ENCODE measurements at places on chromosomes 6 and 20. TPM values are rescaled to one million over a fixed set of nuclear protein-coding genes. Genes with fewer than 3 reads are reported as not detected.

The C20orf144 gene
- not detected for total RNA-seq

The SLC25A27 gene
- total RNA-seq = 8.1 TPM

The TMEM217 gene
- total RNA-seq = 2.1 TPM

The SIRPB1 gene
- total RNA-seq = 8.0 TPM

The CTAGE9 gene
- not detected for total RNA-seq

The GPR6 gene
- total RNA-seq = not detected

DNA sequence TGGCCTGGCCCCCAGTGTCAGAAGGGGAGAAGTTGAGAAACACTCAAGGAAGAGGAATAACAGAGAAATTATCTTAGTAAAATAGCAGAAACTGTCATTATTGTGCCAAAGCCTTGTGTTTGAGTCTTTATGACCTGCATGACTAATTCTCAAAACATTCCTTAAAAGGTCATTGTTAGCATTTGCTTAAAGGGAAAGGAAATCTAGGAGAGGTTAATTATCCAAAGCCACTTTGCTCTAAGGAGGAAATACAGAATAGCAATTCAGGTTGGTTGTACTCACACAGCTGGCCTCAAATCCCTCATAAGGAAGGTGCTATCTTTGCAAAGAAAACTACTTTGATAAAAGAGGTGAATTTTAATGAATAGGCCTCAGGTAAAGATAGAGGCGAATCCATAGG is 516.7 kb downstream of the CBLN4 start:
- DNase-seq = no peak
- no peaks in the 10 kb centered on the region for H3K4me1 ChIP-seq
- H3K36me3 ChIP-seq = no peaks in the 10 kb centered on the region
- no peaks in the 10 kb centered on the region for H3K27me3 ChIP-seq
- H3K4me3 ChIP-seq = no peak overlapping the region

DNA sequence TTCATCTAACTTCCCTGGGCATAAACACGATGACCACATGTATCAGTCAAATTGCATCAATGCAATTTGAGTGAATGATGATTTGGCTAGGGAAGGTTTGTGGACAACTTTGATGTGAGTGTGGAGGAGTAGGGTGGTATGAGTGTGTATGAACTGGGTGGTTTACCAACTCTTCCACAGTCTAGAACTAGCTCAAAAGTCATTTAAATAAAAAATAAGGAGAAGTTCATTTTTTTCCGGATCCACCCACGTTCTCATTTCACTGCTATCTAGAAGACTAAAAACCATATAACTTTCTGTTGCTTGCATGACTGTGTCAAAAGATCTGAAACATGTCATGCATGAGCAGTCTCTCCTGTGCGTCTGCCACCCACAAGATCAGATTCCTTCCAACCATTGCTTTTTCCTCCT is 23.6 kb downstream of the SLC35D3 start:
- H3K27ac ChIP-seq = no peak overlapping the region
- no peak overlapping the region for H3K4me3 ChIP-seq
- H3K4me1 ChIP-seq = no peaks in the 10 kb centered on the region

GRCh38 chr6:43532201-43532600 is 15.3 kb downstream of the POLR1C start:
- H3K27ac ChIP-seq = no peak overlapping the region
- no peaks in the 10 kb centered on the region for H3K36me3 ChIP-seq
- H3K4me1 ChIP-seq = no peaks in the 10 kb centered on the region
- no peak overlapping the region for H3K4me3 ChIP-seq
- no peak for DNase-seq

- no peak overlapping the region for H3K4me3 ChIP-seq
- H3K4me1 ChIP-seq = no peaks in the 10 kb centered on the region
These were observed 335.8 kb upstream of the FLRT3 start for GRCh38 chr20:14673164-14673563.

DNA sequence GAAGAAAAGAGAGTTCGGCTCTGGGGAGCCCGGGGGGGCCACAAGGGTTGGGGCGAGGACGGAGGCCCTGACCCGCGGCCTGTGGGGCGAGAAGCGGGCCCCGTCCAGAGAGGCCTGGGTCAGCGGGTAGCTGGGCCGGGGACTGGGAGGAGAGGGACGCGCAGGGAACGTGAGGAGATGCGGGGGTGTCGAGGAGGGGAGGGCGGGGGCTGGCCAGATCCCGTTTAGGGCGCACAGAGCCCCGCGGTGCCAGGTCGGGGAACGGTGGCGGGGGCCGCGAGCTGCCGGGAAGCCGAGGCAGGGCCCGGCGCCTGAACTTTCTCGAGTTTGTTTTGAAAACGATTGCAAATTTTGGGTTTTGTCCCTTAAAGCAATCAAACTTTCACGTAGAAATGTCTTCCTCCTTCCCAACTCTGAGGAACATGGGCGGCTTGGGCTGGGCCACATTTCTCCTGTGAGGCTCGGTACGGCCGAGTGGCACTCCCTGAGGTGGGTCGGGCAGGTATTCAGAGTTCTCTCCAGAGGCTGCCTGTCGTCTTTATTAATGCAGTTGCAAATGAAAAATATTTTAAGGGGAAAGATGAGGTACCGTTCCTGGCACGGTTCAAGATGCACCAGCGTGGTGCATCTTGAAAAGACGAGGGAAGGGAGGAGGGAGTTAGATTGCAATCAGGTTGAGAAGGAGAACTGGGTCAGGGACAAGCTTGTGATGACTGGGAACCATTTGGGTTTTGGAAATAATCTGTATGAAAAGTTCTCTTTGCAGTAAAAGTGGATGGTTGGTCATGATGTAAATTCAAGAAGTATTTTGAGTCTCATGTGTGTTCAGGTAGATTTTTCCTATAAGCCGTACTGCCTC is 972 bp downstream of the RNF8 start:
- H3K4me1 ChIP-seq = peaks cover 6% of the 10 kb centered on the region
- no peaks in the 10 kb centered on the region for H3K27me3 ChIP-seq
- DNase-seq = no peak
- peak overlapping the region; percentile 81 for H3K4me3 ChIP-seq
- H3K36me3 ChIP-seq = no peaks in the 10 kb centered on the region
- no peak overlapping the region for H3K27ac ChIP-seq

DNA sequence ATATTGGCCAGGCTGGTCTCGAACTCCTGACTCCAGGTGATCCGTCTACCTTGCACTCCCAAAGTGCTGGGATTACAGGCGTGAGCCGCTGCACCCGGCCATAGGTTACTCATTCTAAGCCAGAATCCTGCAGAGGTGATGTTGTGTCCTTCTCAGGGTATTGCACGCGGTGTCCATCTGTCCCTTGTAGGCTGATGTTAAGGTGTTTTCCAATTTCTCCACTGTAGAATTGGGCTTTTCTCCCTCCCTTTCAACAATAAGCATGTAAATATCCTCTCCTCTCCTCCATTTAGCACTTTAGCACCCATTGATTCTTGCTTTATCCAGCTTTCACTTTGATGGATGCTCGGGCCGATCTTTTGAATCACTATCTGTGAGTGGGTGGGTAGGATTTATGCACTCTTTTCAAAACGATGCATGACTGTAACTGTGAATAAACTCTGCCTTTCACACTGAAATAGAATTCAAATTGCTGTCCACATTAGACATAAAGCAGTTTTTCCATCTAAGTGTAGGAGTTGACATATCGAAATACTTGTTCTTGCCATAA is 52.6 kb downstream of the ZBTB2 start:
- no peak overlapping the region for H3K4me3 ChIP-seq
- H3K27ac ChIP-seq = no peak overlapping the region
- H3K36me3 ChIP-seq = no peaks in the 10 kb centered on the region
- no peak for DNase-seq
- H3K27me3 ChIP-seq = no peaks in the 10 kb centered on the region
- no peaks in the 10 kb centered on the region for H3K4me1 ChIP-seq

DNA sequence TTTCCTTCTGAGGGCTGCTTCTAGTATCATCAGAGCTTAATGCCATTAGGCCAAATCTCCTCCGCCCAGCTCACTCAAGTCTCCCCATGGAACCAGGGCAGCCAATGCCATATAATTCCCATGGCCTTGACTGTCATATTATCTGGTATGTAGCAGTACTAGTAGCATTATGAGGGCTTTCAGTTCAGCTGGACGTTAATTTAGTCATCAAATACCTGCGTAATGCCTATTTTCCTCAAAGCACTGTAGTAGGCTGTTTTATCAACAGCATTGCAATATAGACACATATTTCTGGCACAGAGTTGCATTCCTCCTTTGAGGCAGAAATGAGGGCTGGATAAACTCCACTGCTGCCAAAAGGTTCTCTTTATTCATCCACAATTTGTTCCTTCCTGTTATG is 1.7 kb downstream of the KCTD20 start:
- DNase-seq = no peak
- H3K4me1 ChIP-seq = peaks cover 54% of the 10 kb centered on the region
- no peaks in the 10 kb centered on the region for H3K27me3 ChIP-seq
- peak overlapping the region; percentile 89 for H3K4me3 ChIP-seq
- H3K27ac ChIP-seq = peak overlapping the region; percentile 97

DNA sequence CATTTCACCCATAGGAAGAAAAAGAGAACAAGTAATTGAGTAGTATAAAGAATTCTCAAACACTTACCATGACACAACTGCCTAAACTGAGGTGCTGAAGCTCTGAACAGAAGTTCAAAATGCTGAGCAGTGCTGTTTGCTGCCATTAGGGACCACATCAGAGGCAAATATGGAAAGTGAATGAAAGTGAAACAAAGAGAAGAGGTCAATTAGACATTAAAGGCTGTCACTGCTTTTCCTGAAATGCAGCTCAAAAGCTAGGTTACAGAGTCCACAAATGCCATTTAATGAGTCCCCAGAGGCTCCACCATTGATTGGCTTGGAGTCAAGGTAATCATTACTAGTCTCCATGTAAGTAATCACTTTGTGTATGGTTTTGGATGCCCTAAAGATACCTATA is 46.1 kb downstream of the POU3F2 start:
- H3K4me3 ChIP-seq = no peak overlapping the region
- DNase-seq = no peak
- H3K36me3 ChIP-seq = peaks cover 28% of the 10 kb centered on the region
- no peaks in the 10 kb centered on the region for H3K4me1 ChIP-seq
- H3K27ac ChIP-seq = no peak overlapping the region
